ENCODE measurements at places on chromosomes 3 and 15.

DNA sequence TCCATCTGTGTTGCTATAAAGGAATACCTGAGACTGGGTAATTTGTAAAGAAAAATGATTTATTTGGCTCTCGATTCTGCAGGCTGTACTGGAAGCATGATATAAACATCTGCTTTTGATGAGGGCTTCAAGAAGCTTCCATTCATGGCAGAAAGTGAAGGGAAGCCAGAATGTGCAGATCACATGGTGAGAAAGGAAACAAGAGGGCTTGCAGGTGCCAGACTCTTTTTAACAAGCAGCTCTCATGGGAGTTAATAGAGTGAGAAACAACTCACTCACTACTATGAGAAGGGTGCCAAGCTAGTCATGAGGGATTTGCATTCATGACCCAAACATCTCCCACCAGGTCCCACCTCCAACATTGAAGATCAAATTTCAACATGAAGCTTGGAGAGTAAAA, 247.2 kb downstream of the ZIC4 start:
- no peak for DNase-seq

DNA sequence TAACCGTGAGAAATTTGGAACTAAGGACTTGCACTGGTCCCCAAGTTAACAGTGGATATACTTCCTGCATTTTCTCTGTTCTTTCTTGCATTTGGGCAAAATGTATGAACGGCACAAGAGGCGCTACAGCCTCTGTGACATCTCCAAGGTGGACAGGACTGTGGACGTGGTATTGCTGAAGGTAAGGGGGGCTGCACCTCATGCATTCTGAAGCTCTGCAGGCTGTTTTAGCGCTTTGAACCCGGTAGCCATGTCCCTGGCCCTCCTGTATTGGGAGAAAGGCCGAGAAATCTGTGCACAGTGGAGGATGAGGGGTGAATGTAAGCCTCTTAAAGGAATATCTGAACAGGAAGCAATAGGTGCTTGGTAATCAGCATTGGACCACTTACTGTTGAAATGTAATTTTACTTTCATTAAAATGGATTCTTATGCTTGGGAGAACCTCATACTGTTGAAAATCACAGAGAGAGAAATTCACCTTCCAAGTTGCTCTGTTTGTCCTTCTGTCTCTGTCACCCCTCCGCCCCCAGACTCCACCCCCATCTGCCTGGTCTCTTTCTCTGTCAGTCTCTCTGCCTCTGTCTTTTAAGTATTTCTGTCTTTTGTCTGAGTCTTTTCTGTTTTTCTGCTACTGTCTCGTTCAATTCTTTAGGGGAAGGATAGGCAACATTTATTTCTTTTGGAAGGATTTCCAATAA, 174.6 kb downstream of the KLHL25 start:
- DNase-seq = no peak

DNA sequence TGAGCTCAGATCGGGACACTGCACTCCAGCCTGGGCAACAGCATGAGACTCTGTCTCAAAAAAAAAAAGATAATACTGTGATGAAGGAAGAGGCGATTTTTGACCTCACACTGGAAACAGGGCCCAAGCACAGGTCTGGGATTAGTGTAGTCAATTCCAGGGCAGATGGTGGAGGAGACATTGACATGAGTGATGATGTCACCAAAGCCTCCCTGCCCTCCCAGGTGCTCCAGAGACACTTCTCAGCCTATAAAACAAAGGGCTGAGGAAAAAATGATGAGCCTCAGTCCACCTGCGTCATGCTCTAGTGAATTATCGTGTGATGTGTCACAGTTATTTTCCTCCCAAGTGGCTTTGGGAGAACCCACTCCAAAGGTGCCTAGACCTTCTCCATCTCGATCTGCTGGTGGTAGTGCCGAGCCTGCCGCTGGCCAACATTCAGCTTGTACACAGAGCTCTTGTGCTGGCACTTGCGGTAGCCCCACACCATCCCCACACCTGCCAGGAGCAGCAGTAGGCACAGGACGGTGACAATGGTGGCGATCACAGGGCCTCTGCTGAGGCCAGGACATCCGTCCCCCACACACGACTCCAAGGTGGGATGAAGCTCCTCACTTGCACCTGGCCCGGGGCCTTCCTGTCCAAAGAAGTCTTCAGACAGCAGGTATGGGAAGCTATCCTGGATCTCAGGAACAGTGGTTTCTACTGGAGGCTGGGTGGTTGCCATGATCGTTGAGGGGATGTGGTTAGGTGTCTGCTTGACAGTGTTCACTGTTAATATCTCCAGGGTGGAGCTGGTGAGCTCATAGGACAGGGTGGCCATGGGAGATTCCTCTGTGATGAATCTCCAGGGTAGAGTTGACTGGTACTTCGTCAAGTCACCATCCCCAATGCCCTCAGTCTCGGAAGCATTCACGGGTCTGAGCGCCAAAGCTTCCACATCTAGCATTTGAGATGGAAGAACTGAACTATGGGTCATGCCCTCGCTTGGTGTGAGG, 38.8 kb downstream of the CRTAP start:
- DNase-seq = no peak

DNA sequence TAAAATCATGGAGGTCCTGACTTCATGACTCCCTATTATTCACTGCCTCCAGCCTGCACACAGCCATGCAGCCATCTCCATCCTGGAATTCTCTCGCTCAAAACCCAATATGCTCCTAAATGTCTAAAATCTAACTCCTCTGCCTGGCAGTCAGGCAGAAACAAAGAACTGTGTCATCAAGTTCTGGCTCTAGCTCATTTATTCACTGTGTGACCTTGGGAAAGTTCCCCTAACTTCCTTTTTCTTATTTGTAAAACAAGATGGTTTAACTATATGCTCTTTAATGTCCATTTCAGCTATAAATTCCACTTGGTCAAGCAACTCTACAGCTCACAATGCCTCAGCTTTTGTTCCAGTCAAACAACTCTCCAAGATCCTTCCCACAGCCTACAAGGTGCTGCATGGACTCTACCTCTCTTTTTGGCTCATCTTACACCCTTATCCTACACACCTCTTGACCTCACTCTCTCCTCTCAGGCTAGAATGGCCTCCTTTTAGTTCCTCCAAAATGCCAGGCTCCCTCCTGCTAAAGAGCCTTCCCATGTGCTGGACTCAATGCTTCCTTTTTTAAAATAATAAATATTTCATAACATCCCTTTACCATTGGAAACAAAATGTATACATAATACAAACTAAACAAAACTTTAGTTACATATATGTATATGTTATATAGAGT, 16.4 kb downstream of the PIK3CB start:
- DNase-seq = no peak

- no peak for DNase-seq
Measured at GRCh38 chr3:137062250-137062649, 104.5 kb downstream of the IL20RB start.

- no peak for DNase-seq
Measured at GRCh38 chr3:181487236-181487978, 224.3 kb upstream of the SOX2 start.

DNA sequence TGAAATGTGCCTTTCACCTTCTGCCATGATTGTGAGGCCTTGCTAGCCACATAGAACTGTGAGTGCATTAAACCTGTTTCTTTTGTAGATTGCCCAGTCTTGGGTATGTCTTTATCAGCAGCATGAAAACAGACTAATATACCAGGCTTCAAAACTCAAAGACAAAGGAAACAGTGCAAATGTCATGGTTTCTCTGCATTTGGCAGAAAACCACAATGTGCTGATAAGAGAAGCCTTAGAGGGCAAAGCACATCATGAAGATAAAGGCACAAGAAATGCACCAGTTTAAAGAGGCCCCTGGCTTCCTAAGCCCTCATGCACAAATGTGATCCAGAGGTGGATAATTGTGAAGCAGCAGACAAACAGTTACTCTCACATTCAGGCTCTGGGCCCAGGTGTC, 259.2 kb downstream of the CPNE4 start:
- DNase-seq = no peak

GRCh38 chr15:50484781-50485180, 60.6 kb downstream of the USP8 start:
- DNase-seq = peak; percentile 43

GRCh38 chr3:111506435-111506834, 35.6 kb upstream of the CD96 start:
- DNase-seq = no peak

GRCh38 chr3:126848991-126849390, 133.9 kb upstream of the PLXNA1 start:
- DNase-seq = no peak

DNA sequence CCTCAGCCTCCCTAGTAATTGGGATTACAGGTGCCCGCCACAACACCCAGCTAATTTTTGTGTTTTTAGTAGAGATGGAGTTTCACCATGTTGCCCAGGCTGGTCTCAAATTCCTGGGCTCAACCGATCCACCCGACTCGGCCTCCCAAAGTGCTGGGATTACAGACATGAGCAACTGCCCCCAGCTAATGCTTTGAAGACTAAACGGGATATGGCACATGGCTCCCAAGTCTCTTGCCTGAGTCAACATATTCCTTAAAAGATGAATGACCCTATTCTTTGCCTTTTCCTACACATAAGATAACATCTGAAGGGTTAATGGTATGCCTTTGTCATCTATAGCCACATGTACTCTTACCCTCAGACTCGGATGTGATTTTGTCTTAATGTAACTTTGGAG, 38.4 kb upstream of the NEDD4 start:
- DNase-seq = no peak

DNA sequence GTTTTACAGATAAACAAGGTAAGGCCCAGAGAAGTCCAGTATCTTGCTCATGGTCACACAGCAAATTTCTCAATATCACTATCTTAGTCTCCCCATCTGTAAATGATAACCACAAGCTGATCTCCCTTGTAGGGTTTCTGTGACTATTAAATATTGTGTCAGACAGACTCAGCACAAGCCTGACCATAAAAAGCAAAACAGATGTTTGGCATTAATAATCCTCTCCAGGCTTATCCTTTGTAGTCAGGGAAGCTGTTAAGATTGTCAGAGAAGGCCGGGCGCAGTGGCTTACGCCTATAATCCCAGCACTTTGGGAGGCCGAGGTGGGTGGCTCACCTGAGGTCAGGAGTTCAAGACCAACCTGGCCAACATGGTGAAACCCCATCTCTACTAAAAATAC, 173.2 kb upstream of the PRICKLE2 start:
- no peak for DNase-seq

- no peak for DNase-seq
Measured at GRCh38 chr3:61288446-61288845, 37.2 kb upstream of the FHIT start.

DNA sequence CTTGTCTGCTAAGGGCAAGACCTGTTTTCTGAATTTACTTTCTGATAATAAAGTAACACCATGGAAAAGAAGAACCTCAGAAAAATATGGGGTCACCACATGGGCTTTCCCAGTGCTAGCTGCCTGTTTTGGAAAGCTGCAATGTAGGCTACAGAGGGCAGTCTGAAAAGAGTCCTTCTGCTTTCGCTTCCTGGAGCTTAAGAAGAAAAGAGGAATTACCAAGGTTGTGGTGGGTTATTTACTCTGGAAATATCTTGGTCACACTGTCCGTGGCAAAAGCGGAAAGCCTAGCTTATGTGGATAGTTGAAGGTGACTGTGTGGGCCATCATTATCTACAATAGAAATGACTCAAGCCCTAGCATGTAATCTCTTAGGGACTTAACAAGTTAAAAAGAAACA, 31.7 kb upstream of the IP6K2 start:
- no peak for DNase-seq

GRCh38 chr3:195042743-195043606, 228.0 kb downstream of the XXYLT1 start:
- peak; percentile 37 for DNase-seq

GRCh38 chr3:179015551-179016020, 56.0 kb downstream of the ZMAT3 start:
- peak; percentile 87 for DNase-seq

- DNase-seq = no peak
Measured at GRCh38 chr15:41939986-41940385, 32.4 kb downstream of the EHD4 start.

DNA sequence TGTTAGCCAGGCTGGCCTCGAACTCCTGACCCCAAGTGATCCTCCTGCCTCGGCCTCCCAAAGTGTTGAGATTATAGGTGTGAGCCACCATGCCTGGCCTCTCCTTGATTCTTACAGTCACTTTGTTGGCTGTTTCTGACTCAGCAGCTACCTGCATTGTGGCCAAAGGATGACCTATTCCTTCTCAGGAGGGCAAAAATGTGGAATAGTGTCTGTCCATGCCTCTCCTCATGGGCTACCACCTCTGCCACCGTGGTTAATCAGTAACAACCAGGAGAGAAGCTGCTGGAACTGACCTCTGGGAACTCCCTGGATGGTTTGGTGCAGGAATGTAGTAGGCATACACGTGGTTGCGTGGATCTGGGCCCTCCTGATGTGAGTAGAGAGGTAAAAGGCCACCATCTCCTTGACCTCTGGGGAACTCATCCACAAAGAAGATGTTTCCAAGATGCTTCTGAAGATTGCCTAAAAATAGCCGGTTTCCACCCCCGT, 63.3 kb downstream of the FLNB start:
- no peak for DNase-seq

GRCh38 chr3:179181993-179182551, 33.9 kb downstream of the PIK3CA start:
- DNase-seq = peak; percentile 24

DNA sequence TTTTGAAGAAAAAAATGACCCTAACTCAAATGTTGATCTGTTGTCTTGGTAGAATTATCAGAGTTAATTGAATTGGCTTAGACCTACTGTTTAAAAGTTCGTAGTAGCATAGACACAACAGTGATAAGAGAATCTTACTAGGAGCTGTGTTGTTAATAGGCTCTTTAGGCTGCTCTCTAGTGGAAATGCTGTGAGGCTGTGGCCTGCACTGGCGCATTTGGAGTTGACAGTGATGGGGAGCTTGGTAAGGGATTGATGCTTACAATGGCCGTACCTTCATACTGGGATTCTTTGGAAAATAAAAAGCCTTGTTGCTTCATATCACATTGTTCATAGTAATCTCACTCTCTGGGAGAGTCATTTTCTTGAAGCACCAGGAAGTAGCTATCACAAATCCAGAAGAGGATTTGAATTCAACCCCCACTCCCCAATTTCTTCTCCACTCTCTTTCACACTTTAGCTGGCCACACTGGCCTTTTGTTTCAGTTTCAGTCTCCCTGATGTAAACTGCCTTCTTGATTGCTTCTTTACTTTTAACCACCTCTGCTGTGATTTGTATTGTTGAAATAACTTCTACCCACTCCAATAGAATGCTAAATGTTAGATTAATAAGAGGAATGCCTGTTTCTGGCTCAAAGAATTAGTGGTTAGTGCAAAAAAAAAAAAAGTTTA, 56.6 kb downstream of the CEP63 start:
- no peak for DNase-seq

- no peak for DNase-seq
Measured at GRCh38 chr15:95598251-95598855, 732.1 kb upstream of the NR2F2 start.

GRCh38 chr3:32620611-32621310, 50.1 kb upstream of the DYNC1LI1 start:
- DNase-seq = no peak

Measured in B cell (primary cell).